LHCN-M2 (cell line): ENCODE measurements at places on chromosomes 7 and 10. TPM values are rescaled to one million over a fixed set of nuclear protein-coding genes. Genes with fewer than 3 reads are reported as not detected.
A peak's percentile ranks its signal among the peaks of the same experiment; 100 is the strongest.

DNA sequence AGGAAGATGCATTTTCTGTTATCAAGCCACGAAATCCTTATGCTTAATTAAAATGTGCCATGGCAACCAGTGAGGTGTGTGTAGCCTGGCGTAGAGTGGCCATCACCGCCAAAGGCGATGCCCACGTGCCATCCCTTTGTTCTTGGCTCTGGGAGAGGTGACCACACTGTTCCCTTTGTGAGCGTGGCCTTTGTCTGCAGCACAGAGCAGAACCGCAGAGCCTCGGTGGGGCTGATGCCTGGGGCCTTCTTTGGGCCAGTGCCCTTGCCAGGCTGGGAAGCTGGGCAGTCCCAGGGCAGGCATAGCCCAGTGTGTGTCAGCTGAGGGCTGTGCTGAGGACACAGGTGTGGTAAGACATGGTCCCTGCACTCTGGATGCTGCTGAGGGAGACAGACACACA, 48.3 kb downstream of the BUB3 start:
- no peak for DNase-seq

The SORCS1 gene
- not detected in 2 replicates for total RNA-seq

DNA sequence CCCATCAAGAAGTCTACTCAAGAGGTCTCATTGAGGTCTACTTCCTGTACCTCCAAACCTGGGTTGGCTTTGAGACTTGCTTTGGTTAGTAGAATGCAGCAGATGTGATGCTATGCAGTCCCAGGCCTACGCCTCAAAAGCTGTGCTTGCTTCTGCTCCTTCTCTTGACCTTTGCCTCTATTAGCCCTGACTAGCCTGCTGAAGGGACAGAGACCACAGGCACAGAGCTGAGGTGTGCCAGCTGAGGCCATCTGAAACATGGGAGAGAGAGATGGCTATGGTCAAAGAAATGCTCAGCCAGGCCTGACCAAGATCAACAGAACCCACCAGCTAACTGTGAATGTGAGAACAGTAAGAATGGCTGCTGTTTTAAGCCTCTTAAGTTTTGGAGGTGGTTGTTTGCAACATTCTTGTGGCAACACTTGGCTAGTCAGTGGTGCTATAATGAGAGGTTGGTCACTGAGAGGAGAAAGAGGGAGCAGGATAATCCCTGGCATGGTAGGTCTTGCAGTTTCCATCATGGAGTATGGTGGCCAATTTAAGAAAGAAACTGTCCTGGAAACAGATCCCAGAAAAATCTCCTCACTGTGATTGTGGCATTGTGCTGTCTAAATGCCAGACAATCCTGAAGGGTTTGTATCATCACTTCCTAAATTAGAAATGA, 176.1 kb upstream of the PHYHIPL start:
- DNase-seq: no peak

- peak; percentile 70 for DNase-seq
These were observed 81.9 kb upstream of the DYNC1I1 start for GRCh38 chr7:95690367-95690947.

The FAM13C gene
- total RNA-seq: 19.0 and 20.4 TPM in 2 replicates
